ENCODE measurements at places on chromosomes 12 and 14.

GRCh38 chr12:111298582-111299436 lies 70.1 kb downstream of the PHETA1 start:
- peak; percentile 40 for DNase-seq

DNA sequence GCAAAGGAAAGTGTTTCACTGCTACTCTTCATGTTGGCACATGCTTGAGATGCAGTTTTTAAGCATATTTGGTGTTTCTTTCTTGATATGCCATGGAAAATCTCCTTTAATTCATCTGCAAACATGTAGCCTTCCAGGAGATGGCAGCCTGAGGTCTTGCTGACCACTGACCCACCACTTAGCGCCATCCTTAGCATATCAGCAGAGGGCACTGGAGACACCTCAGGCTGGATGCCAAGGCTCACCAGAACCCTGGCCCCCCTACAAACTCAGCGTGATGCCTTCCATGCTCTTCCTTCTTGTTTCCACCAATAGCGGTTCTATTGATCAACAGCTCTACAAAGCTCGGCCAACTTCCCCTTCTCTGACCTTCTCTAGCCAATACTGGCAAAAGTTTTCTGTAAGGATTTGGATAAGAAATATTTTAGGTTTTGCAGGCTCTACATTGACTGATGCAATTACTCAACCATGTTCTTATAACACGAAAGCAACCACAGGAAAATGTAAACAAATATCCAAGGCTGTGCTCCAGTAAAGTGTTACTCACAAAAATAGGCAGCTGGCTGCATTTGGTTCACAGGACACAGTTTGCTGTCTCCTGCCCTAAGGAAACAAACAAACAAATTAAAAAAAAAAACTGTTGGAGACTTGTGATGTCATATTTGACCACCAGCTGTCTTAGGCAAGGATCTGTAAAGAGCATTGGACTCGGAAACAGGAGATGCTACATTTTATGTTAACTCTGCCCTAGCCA lies 209.7 kb downstream of the SLC15A4 start:
- peak; percentile 20 for DNase-seq

GRCh38 chr14:50085570-50086320 lies 30.6 kb downstream of the VCPKMT start:
- DNase-seq = no peak

GRCh38 chr14:69363055-69363454 lies 35.0 kb downstream of the ERH start:
- no peak for DNase-seq

GRCh38 chr12:103677905-103678304 lies 90.8 kb downstream of the STAB2 start:
- peak; percentile 80 for DNase-seq

GRCh38 chr14:61774861-61775260 lies 12.6 kb downstream of the SNAPC1 start:
- no peak for DNase-seq

GRCh38 chr14:104531421-104532190 lies 48.0 kb upstream of the C14orf180 start:
- no peak for DNase-seq

DNA sequence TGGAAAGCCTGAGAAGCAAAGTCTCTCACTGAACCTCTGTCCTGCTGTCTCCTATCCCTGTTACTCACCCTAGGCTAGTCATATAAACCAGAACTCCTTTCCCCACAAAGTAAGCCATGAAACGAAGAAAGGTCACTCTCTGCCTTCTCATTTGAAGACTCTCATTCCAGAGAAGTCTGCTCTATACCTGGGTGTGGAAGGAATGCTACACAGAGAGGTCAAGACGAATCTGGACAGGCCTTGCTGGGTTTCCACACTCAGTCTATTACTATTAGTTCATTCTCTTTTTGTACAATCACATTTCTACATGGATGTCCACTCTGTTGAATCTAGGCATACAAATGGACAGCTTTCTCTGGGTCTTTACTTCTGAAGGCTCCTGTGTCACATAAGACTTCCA lies 2.4 kb upstream of the AEBP2 start:
- no peak for DNase-seq

DNA sequence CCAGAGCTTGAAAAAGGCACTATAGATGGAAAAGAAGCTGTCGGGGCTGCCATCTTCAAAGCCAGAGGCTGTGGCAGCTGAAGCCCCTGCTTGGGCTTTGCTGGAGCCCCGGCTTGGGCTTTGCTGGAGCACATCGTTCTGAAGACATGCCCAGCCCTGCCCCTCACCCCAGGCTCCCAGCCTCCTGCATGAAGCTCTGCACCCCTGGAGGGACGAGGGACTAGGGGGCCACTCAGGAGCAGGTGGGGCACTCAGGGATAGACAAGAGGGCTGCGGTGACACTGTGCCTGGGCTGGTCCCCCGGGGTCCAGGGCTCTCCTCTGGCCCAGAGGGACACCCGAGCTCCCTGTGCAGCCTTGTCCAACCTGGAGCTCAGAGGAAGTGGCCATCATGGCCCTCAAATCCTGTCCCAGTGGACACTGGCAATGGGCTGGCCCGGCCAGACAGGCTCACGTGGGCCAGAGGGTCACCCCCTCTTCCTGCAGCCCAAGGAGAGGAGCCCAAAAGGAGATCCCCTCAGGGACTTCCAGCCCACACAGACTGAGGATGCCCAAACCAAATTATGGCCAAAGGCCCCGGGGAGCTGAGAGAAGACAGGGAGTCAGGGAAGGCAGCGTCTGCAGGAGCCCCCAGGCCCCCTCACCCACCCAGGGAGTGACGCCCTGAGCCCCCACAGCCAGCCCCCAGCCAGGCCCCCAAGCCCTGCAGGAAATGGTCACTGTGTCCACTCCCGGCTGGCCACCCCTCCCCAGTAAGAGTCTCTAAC lies 23.1 kb upstream of the C14orf180 start:
- no peak for DNase-seq

DNA sequence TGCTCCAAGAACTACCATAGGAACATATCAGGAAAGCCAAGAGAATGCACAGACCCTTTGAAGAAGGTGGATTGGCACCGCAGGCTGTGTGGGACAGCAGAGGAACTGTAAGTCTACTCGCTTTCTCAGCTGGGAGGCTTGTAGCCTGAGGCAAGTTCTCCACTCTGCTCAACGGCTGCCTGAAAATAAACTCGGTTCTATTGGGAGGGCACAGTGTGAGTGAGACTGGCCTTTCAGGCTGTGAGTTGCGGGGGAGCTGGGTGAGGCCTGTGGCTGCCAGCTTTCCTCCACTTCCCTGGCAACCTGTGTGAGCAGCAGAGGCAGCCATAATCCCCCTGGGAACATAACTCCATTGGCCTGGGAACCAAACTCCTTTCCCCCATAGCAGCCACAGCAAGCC lies 132.1 kb downstream of the ANKS1B start:
- no peak for DNase-seq

DNA sequence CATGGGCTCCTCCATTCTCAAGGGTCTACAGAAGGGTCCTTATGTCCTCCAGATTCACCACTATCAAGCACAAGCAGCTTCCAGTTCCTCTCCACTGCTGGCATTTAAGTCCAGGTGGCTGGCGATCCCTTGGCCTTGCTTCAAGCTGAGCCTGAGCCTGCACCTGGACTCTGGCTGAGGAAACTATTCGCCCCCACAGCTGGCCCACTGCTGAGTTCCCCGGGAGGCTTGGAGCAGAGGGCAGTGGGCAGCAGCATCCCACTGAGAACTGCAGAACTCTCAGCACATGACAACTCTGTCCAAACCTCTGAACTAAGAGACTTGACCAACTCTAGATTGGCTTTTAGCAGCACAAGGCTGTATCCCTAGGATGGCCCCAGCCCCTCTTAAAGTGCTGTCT lies 11.3 kb upstream of the RABGGTA start:
- no peak for DNase-seq

DNA sequence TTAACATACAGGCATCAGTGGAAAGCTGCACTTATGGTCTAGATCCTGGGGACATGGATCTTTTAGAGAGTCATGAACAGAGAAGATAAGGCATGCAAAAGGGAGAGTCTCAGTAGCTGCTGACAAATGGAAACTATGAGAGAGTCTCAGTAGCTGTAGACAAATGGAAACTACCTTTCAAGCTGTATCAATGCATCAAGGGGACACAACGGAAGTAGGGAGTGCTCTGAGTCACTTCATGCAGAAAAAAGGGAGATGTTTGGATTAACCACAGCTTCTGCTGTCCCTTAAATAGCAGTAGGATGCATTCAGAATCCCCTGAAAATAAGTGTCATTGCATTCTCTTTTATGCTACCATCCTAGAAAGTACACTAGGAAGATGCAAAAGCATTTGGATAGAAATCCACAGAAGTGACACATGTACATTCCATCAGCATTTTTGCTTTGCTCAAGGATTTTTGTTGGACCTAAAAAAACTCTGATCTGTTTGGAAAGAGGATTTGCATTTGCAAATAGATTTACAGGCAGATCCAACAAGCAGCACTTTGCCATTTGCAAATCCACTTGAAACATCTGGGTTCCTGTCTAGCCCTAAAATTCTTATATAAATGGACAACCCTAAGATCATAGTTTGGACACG lies 227.5 kb upstream of the LMO3 start:
- DNase-seq = no peak

- DNase-seq = no peak
Measured at GRCh38 chr12:124210991-124211577, 83.8 kb upstream of the RFLNA start.

DNA sequence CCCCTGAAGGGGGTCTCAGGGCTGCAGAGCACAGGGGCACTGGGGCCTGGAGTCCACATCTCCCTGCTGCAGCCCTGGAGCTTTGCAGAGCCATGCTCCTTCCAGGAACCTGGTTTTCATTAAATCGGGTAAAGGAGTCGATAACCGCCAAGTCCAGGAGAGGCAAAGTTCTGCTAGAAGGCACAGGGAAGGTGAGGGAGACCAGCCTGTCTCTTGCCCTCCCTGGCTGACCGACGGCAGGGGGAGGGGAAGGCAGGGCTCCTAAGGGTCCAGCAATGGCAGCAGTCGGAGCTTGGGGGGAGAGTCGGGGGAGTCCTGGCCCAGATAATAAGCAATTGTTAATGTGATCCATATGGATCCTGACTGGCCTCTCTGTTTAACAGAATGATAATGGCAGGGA lies 3.0 kb downstream of the FIGNL2 start:
- DNase-seq = no peak

DNA sequence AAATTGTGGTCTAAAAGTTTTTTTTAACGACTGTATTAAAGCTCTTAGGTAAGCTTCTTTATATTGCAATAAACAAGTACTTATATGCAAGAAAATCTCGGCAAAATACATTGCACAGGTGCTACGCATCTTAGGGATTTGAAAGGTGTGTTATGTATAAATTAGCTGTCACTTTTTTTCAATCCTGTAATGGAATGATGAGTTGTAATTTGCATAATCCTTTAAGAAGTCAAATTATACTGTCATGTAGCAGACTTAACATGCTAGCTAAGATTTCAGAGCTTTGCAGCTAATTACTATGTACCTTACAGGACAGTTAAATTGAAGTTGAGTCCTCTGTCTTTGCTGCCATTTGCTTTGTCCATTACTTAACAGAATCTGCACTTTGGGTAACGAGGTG lies 117.5 kb downstream of the NPAS3 start:
- DNase-seq = no peak

- DNase-seq = no peak
Measured at GRCh38 chr14:61681413-61681812, 13.9 kb upstream of the HIF1A start.
